HTR-8/SVneo (cell line): ENCODE measurements at places on chromosomes 12 and 14.

GRCh38 chr14:71395151-71395604 is 487.9 kb downstream of the PCNX1 start:
- no peak for DNase-seq

- DNase-seq = no peak
Observed at GRCh38 chr12:12278899-12279298, 12.1 kb upstream of the LRP6 start.

DNA sequence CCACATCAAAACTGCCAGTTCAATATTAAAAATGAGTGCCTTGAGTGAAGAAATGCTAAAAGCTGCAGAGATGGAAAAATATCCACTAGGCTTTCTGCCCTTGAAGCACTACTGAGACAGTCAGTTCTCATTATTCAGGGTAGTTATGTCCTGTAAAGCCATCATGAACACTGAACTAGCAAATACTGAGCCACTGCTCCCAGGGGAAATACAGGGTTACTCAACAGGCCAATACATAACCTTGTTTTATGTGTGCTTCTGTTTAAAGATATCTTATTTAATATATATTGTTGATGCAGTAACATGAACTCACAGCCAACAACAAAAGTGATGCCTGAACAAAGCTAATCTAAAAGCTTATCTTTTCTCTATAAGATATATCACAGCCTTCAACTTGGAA is 3.3 kb downstream of the RAD52 start:
- no peak for DNase-seq

DNA sequence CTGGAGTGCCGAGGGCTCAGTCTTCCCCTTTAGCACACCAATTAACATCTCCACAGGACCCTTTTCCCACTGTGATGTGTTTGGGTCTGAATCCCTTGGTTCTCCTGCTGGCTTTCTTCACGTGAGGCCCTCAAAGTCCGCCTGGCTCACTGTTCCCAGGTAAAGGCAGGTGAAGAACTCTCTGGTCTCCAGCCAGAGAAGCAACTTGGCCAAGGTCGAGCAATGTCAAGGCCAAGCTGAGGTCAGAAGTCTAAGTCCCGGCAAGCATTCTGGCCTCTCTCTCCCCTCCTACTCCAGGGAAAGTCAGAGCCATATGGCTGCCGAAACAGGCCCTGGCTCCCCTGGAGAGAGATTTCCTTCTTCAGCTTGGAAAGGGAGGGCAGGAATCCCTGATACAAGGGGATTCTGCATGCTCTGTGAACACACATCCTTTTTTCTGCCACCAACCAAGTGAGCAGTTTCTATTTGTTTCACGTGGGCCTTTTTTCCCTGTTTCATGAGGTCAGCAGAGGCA is 61.4 kb upstream of the ESRRB start:
- no peak for DNase-seq

DNA sequence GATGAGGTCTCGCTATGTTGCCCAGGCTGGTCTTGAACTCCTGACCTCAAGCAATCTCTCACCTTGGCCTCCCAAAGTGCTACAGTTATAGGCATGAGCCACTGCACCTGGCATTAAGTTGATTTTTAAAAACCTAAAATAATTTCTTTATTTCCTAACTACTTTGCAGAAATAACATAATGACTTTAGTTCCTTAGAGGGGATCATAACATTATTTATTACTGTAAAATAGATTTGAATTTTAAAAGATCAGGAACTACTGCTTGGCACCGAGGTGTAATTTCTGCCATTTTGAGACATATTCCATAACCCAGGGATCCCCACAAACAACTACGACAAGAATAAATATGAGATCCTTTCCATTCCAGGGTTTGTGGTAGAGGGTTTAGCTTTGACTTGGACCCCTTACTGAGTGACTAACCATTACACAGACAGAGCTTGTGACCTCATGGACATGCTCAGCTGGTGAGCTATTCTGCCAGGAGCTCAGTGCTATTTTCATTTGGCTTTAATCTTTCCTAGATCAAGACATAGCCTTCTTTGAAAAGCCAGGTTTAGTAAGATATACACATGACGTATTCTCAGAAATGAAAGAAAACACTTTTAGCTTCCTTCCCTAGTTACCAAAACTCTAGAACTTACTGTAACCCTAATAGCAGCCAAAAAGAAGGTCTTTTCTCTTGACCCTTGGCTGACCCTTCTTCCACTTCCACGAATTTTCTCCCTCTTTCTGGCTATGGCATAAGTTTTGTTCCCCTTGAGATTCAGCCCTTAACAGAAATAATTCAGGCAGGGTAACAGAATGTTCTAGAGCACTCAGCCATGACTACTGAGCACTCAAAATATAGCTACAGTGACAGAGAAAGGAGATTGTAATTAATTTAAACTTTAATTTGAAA is 75.1 kb upstream of the NUDT4 start:
- no peak for DNase-seq
